ENCODE measurements at places on chromosomes 5 and 9. TPM values are rescaled to one million over a fixed set of nuclear protein-coding genes. Genes with fewer than 3 reads are reported as not detected.

Gene WWC1
- total RNA-seq: 46.3 TPM

Gene GPR151
- not detected for total RNA-seq

GRCh38 chr5:107277485-107278125 lies 393.1 kb downstream of the EFNA5 start:
- no peak for DNase-seq

DNA sequence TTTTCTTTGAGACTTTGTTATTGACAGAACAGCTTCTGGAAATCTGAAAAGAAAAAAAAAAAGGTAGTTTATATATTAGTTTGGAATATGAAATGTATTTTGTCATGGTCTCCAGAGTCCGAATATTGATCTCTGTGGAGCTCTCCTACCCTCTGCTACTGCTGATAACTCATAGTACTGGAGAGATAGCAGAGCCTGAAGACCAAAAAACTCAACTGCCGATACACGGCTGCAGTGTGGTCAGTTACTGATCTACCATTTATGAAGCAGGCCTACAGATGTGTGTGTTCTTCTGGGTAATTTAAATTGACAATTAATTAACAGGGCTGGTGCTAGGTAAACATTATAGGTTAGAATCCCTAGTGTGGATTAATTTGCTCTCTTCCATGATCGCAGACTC lies 3.8 kb upstream of the FAM120A start:
- no peak for DNase-seq

DNA sequence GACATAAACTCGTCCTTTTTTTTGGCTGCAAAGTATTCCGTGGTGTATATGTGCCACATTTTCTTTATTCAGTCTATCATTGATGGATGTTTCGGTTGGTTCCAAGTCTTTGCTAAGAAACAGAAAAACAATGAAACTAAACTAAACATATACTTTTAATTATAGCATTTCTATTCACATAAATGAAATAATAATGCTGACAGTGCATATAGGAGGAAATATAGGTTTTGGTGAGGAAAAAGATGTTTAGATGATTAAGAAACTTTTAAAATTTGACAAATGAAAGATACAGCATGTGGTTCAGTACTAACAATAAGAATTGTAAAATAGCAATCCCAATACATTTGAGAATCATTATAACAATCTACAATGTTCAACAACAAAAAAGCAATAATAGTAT lies 1094.5 kb upstream of the CDH6 start:
- no peak for DNase-seq

Measured in G401 (cell line).